Activated naive CD4-positive, alpha-beta T cell treated with anti-CD3 and anti-CD28 coated beads for 36 hours (primary cell): ENCODE measurements at places on chromosomes 12 and 14.

DNA sequence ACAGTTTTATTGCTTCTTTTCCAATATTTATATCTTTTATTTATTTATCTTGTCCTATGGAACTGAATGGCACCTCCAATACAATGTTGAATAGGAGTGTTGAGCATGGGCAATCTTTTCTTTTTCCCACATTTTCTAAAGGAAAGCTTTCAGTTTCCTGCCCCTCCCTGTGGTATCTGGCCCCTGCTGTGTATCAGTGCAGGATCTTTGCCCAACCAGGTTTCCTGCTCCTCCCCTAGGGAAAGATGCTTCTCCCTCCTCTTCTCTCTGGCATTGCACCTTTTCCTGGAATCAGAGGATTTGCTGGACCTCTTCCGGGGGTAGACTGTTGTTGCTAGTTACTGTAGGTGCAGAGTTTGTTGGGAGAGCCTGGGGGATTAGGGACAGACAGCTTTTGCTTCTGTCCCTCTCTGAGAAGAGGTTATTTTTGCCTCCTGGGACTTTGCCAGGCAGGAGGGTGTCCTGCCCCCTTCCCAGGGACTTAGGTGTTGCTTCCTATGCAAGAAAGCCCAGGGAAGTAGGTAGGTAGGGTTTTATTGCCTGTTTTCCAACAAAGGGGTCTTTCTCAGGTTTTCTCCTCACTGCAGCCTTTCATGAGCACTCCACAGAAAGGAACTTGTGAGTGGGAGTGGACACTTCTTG, 67.6 kb downstream of the POLR3B start:
- H3K27me3 ChIP-seq = no peaks in the 10 kb centered on the region
- H3K36me3 ChIP-seq = peaks cover 15% of the 10 kb centered on the region
- H3K4me3 ChIP-seq = no peak overlapping the region
- no peaks in the 10 kb centered on the region for H3K4me1 ChIP-seq
- no peak overlapping the region for H3K27ac ChIP-seq

GRCh38 chr12:42969355-42969754, 379.8 kb upstream of the PRICKLE1 start:
- no peaks in the 10 kb centered on the region for H3K36me3 ChIP-seq
- no peak for DNase-seq
- H3K4me1 ChIP-seq = no peaks in the 10 kb centered on the region
- no peaks in the 10 kb centered on the region for H3K27me3 ChIP-seq
- H3K4me3 ChIP-seq = no peak overlapping the region
- H3K27ac ChIP-seq = no peak overlapping the region

DNA sequence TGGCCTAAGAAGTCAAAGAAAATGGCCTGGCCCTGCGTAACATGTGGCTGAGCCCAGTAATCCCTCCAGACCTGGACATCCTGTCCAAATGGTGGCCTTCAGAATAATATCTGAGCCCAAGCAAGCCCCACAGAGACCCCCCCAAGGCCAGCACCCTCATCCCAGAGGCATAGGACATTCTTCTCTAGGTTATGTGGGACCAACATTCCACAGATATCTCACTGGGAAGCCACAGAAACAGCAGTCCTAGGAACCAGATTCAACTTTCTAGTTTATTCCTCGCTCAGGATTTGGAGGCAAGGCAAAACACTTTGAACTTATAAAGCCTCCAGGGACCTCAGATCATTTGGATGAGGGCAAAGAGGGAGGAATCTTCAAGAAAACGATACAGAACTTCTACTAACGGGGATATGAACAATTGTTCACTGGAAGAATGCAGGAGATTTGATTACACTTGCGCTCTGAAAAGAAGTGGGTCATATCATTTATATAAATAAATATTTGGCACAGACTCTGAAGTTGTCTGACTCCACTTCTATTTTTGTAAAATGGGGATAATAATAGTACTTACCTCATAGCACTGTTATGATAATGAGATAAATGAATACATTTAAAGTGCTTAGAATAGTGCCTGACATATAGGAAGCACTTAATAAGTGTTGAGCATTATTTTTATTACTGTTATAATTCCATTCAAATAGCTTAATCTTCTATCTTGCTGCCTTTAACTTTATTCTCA, 171.5 kb downstream of the NUAK1 start:
- H3K27ac ChIP-seq = no peak overlapping the region
- no peaks in the 10 kb centered on the region for H3K4me1 ChIP-seq
- no peak overlapping the region for H3K4me3 ChIP-seq
- DNase-seq = no peak
- no peaks in the 10 kb centered on the region for H3K36me3 ChIP-seq
- H3K27me3 ChIP-seq = no peaks in the 10 kb centered on the region

DNA sequence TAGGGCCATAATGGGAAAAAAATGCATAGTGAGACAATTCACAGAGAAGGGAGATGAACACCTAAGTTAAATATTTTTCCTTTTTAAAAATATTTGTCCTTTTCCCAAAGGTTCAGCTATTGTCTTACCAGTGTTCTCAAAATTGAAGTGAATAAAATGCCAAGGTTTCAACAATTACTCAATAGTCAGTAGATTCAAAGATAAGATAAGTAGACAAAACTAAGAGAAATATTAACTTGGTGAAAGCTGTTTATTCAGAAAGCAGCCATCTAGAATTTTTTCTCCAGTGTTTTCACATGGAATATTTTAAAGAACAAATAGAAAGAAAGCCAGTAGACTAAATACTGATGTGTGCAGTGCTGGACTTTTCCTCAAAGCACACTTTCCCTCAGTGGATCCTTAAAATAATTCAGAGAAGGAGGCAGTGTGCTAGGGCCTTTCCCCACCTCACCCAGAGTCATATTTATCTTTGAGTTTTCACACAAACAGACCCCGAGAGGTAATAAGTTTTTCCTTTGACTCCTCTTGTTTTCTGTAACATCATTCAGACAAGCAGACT, 144.5 kb upstream of the PLEKHG7 start:
- no peak overlapping the region for H3K27ac ChIP-seq
- peak overlapping the region; percentile 55 for H3K4me3 ChIP-seq
- no peaks in the 10 kb centered on the region for H3K27me3 ChIP-seq

DNA sequence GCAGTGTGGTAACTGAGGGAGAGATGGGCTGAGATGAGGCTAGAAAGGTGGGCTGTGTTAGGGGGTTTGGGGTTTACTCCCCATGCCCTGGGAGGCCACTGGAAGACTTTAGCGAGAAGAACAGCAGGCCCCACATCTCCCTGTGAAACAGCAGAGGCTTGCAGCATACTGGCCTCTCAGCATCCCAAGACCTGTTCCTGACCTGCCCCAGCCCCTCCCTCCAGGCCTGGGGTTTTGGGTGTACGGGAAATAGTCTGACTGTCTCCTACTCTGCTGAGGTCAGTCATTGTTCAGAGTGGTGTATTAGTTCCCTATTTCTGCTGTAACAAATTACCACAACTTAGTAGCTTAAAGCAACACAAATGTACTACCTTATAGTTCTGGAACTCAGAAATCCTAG, 103.5 kb upstream of the HIF1A start:
- no peak for DNase-seq
- H3K4me1 ChIP-seq = peaks cover 58% of the 10 kb centered on the region
- no peaks in the 10 kb centered on the region for H3K36me3 ChIP-seq
- H3K27ac ChIP-seq = no peak overlapping the region
- H3K27me3 ChIP-seq = no peaks in the 10 kb centered on the region

DNA sequence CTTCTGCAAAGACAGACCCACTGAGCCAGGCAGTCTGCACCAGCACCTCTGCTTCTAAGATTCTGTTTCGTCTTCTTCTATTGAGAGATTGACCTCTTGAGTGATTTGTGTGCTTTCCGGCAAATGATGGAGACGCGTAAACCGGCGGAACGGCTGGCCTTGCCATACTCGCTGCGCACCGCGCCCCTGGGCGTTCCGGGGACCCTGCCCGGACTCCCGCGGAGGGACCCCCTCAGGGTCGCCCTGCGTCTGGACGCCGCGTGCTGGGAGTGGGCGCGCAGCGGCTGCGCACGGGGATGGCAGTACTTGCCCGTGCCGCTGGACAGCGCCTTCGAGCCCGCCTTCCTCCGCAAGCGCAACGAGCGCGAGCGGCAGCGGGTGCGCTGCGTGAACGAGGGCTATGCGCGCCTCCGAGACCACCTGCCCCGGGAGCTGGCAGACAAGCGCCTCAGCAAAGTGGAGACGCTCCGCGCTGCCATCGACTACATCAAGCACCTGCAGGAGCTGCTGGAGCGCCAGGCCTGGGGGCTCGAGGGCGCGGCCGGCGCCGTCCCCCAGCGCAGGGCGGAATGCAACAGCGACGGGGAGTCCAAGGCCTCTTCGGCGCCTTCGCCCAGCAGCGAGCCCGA, 703 bp downstream of the ASCL4 start:
- peak; percentile 8 for DNase-seq
- no peak overlapping the region for H3K27ac ChIP-seq
- H3K27me3 ChIP-seq = peaks cover 51% of the 10 kb centered on the region
- H3K4me1 ChIP-seq = peaks cover 13% of the 10 kb centered on the region
- H3K36me3 ChIP-seq = no peaks in the 10 kb centered on the region

DNA sequence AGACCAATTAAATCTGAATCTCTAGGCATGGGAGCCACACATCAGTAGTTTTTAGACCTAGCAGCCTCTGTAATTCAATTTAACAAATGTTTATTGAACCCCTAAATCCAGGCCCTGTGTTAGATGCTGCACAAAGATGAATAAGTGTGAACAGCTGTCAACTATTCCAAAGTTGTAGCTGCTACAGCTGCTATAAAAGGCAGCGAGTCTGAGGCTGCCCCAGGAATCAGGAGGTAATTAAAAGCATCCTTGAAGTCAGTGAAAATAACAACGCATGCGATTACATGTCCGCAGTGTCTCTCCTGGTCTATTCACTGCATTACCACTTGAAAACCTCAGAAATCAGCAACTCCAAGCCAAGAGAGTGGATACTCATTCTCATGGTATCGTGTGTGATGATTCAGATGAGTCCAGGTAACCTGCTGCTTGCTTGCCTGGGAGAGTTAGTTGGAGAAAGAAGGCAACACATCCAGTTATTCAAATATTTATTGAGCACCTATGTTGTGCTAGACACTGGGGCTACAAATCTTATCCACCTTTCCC, 34.9 kb upstream of the DDHD1 start:
- H3K4me1 ChIP-seq = peaks cover 16% of the 10 kb centered on the region
- DNase-seq = no peak
- H3K27ac ChIP-seq = no peak overlapping the region
- no peaks in the 10 kb centered on the region for H3K36me3 ChIP-seq
- no peak overlapping the region for H3K4me3 ChIP-seq
- no peaks in the 10 kb centered on the region for H3K27me3 ChIP-seq

DNA sequence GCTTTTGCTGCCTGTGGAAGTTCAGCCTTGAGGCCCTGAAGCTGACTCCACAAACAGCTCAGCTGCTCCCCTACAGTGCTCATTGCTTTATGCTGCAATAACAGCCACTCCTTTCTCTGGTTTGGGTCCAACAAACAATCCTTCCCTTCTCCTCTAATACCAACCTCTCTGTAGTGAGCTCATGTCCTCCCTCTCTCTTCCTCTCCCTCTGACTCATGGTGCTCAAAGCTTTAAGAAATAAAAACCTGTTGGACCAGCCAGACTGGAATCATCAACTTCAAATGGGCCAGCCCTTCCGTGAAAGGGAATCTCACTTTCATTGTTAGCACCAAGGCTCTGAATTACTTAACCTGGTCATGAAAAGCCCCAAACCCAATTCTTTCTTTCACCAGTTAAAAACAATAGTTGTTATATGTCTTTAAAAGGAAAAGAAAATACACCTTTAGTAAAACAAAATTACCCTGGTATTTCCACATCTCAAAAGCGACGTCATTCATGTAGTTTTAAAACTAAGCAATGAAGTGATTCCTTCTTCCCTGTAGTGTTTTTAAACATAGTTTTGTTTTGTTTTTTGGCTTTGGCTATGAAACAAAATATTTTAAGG, 126.4 kb downstream of the DUSP6 start:
- peak overlapping the region; percentile 70 for H3K4me3 ChIP-seq
- no peaks in the 10 kb centered on the region for H3K27me3 ChIP-seq
- peak; percentile 86 for DNase-seq
- H3K36me3 ChIP-seq = peaks cover 4% of the 10 kb centered on the region
- peak overlapping the region; percentile 99 for H3K27ac ChIP-seq

- no peaks in the 10 kb centered on the region for H3K36me3 ChIP-seq
- no peak overlapping the region for H3K4me3 ChIP-seq
- H3K4me1 ChIP-seq = peaks cover 8% of the 10 kb centered on the region
- DNase-seq = no peak
Measured at GRCh38 chr12:124752437-124753227, 111.0 kb downstream of the SCARB1 start.

DNA sequence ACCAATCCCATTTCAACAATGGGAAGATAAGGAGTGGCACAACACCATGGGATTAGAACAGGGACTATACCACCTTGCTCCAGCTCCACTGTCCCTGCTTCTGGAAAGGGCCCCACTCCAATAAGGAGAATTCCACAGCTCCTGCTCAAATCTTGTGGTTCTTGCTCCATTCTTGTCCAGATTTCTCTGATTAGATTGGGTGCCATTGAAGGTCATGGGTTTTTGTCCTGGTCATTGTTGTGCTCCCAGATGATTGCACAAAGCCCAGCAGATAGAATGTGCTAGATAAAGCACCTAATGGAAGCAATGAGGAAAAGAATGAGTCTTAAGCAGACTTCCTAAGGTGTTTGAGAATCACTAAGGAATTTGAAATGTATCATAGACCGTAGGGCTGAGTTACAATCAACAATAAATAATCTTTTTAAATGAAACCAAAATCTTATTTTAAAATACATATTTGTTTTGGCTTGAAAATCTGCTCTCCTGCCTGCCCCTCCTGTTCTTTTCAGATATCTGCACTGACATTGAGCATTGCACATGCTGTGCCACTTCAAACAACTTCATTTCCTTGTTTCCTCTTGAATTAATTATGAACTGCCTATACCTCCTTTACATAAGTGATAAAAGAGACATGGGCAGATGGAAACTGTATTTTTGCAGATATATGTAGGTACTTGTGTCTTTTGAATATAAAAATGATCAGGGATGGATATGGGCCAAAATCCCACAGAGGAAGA, 115.9 kb downstream of the FGD4 start:
- no peaks in the 10 kb centered on the region for H3K4me1 ChIP-seq
- H3K27ac ChIP-seq = no peak overlapping the region
- no peak for DNase-seq
- H3K27me3 ChIP-seq = peaks cover 9% of the 10 kb centered on the region
- H3K36me3 ChIP-seq = no peaks in the 10 kb centered on the region
- H3K4me3 ChIP-seq = no peak overlapping the region

GRCh38 chr14:101037021-101037817, 133.7 kb upstream of the RTL1 start:
- H3K36me3 ChIP-seq = no peaks in the 10 kb centered on the region
- DNase-seq = no peak
- H3K4me3 ChIP-seq = no peak overlapping the region
- H3K27me3 ChIP-seq = no peaks in the 10 kb centered on the region
- H3K4me1 ChIP-seq = no peaks in the 10 kb centered on the region
- H3K27ac ChIP-seq = peak overlapping the region; percentile 51

- H3K36me3 ChIP-seq = peaks cover 26% of the 10 kb centered on the region
- no peak for DNase-seq
- H3K4me1 ChIP-seq = peaks cover 29% of the 10 kb centered on the region
- no peak overlapping the region for H3K27ac ChIP-seq
- H3K4me3 ChIP-seq = no peak overlapping the region
Measured at GRCh38 chr12:113239288-113239771, 18.1 kb downstream of the TPCN1 start.
